ENCODE measurements at places on chromosomes 1 and 21. TPM values are rescaled to one million over a fixed set of nuclear protein-coding genes. Genes with fewer than 3 reads are reported as not detected.

RBM11 gene
- total RNA-seq, result not detected

TSEN15 gene
- 45.8 TPM for total RNA-seq

SYTL1 gene
- total RNA-seq, result not detected

ESPN gene
- 0.10 TPM for total RNA-seq

LRRC53 gene
- total RNA-seq, result not detected

ATF6 gene
- 19.9 TPM for total RNA-seq

SPATA6 gene
- 6.8 TPM for total RNA-seq

PIP5K1A gene
- 39.5 TPM for total RNA-seq

HUNK gene
- 0.48 TPM for total RNA-seq

FAM72D gene
- 7.3 TPM for total RNA-seq

GRCh38 chr1:173005196-173005864, 45.4 kb downstream of the TNFSF18 start:
- DNase-seq, result no peak

- no peak for DNase-seq
These were observed 54.2 kb downstream of the PBX1 start for GRCh38 chr1:164613176-164613575.

DNA sequence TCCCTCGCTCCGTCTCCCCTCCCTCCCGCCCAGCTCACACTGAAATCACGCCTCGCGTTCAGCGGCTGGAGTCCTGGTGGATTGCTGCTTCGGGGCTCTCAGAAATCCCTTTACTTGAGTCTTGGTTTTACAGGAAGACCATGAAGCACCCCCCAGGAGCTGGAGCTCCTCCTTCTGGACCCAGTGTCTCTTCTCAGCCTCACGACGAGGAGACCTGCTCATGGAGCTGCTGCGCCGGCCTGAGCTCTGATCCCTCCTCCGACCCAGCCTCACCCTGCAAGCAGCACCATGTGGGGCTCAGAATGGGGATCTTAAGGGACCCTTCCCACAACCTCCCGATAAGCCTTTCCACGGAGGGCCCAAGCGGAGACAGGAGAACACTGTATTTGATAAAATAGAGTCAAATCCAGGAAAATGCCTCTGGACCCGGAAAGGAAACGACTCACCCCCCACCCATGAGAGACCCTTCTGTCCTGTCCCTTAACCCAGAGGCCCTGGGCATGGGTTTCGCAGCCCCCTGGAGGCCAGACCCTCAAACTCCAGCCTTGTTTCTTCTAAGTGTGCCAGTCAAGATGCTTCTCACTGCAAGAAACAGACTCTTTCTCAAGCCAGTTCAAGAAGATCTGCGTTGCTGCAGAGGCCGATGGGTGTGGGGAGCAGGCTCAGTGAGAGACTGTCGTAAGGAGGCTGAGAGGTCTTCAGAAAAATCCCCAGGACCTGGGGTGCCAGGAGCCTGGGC, 26.1 kb downstream of the PDE9A start:
- no peak for DNase-seq

DNA sequence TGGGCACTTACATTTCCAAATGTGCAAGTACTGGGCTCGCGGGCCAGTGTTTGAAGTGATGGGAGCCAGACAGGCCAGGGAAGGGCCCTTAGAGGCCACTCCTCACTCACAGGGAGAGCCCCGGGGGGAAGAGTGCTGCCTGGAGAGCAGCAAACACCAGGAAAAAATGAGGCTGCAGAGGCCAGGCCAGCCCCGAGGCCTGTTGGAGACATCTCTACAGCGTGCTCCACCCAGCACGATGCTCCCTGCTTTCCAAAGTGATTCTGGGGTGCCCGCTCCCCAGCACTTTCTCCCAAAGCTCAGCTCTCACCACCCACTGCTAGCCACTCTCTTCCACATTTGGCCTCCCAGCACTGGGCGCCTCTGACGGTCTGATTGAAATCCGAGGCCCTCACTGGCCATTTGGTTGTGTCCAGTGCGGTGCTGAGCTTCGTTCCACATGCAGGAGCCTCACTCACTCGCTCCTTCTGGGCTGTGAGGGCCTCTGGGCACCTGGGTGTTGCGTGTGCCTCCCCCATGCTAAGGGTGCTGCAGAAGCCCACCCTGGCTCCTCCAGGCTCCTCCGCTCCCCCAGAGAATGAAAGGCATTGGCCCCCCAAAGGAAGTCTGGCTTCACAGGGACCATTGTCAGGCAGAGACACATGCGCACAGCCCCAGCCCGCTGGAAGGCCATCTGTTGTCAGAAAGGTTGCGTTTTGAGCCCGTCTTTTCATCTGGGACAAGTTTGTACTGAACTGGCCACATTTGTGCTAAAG, 385.4 kb upstream of the VAMP3 start:
- no peak for DNase-seq

- peak; percentile 35 for DNase-seq
These were observed 23.1 kb downstream of the DYRK3 start for GRCh38 chr1:206658264-206658980.

GRCh38 chr1:10767282-10767681, 29.2 kb downstream of the CASZ1 start:
- no peak for DNase-seq

GRCh38 chr1:206442101-206442500, 28.2 kb upstream of the IKBKE start:
- peak; percentile 75 for DNase-seq

DNA sequence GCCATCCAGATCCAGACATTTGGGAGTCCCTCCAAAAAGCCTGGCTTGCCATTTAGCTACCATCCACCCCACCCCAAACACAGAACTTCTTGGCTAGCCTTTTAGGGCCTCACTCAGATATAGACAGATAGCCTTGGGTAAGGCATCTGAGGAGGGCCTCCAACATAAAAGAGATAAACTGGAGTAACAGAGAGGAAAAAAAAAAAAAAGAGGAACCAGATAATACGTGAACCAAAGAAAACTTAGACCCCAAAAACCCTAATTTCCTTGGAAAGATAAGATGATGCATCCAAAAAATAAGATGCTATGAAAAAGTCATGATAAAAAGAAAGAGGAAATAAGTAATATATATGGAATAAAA, 19.8 kb upstream of the LSS start:
- DNase-seq, result no peak

DNA sequence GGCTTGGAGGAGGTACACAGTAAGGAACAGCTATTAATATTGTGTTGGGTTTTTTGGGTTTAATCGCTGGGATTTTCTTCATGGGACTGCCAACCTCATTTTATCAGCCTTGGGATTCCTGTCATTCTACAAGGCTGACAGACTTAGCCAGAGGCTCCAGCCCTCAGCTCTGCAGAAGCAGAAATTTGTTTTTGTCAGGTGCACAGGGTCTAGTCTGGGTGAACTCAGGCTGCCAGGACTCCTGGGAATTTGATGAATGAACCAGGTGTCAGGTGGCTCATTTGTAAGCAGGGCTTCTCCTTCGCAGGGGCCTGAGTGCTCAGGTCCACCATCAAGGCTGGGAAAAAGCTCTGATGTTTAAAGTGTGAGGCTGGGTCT, 11.5 kb upstream of the ZNF362 start:
- no peak for DNase-seq

GRCh38 chr1:216598448-216598847, 124.8 kb downstream of the ESRRG start:
- DNase-seq, result no peak

- no peak for DNase-seq
These were observed 18.1 kb upstream of the SHE start for GRCh38 chr1:154520333-154520732.

GRCh38 chr1:43495204-43495603, 35.5 kb upstream of the PTPRF start:
- no peak for DNase-seq

- no peak for DNase-seq
These were observed 6.6 kb downstream of the TXLNA start for GRCh38 chr1:32186077-32186476.

DNA sequence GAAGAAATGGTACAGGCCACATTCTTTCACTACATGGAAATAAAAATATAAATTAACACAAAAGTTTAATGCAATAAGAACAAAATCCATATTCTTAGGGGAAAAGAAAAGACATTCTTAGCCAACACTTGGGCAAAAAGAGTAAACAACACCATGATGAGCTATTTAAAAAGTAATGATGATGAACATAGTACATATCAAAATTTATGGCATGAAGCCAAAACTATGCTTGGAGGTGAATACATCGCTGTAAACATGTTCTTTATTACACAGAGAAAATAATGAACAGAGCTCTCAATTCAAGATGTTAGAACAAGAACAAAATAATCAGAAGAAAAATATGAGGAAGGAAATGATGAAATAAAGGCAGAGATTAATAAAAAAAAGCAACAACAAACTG, 158.2 kb downstream of the ZSCAN20 start:
- DNase-seq, result no peak

GRCh38 chr21:44399955-44400790, 46.8 kb downstream of the TRPM2 start:
- DNase-seq, result no peak

DNA sequence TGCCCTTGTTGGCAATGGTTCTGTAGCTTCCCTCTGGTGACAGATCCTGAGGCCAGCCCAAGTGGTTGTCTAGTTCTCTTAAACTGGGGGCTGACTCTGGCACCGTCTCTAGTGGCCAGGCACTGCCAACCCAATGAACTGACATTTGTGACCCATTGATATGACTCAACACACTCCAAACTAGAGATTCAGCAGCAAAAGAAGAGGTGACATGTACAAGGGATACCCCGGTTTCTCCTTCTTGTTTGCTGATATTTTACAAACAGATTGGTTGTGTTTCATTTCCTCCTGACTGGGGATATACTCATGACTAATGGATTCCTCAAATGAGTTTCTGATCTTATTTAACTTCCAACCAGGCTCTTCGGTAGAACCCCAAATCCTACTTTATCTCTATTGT, 65.9 kb upstream of the DNAJC6 start:
- DNase-seq, result no peak

- peak; percentile 35 for DNase-seq
These were observed 1.0 kb downstream of the NTMT2 start for GRCh38 chr1:170146720-170147263.

DNA sequence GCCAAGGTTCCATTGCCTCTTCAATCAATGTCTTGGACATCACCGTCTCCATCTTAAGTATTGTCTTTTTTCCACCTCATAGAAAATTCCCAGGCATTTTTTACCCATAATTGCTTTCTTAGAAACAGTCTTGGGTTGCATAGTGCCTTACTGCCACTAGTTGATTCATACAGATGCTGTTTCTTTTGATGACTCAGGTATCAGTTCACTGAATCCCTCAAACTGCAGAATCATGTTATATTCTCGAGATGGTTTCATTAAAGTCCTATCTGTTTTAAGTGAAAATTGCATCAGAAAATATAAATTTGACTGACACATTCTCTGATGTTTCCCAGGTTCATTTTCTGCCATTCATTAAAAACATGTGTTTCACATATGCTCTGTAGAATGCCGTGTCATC, 1489.1 kb downstream of the BRINP3 start:
- no peak for DNase-seq

- peak; percentile 67 for DNase-seq
These were observed 32.2 kb upstream of the AKT3 start for GRCh38 chr1:243882276-243882675.

DNA sequence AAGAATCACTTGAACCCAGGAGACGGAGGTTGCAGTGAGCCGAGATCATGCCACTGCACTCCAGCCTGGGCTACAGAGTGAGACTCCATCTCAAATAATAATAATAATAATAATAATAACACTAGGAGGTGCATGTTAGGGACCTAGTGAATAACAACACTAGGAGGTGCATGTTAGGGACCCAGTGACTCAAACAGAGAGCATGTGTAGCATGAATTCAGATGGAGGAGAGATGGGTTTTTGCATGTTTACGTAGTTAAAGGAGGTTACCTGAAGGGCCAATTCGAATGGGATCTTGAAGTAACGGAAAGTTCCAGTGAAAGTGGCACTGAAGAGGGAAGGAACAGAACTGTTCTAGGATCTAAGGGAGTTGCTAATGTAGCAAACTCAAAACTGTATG, 7.1 kb upstream of the KCNK1 start:
- DNase-seq, result no peak

GRCh38 chr1:232868793-232869491, 63.7 kb downstream of the MAP10 start:
- peak; percentile 100 for DNase-seq

DNA sequence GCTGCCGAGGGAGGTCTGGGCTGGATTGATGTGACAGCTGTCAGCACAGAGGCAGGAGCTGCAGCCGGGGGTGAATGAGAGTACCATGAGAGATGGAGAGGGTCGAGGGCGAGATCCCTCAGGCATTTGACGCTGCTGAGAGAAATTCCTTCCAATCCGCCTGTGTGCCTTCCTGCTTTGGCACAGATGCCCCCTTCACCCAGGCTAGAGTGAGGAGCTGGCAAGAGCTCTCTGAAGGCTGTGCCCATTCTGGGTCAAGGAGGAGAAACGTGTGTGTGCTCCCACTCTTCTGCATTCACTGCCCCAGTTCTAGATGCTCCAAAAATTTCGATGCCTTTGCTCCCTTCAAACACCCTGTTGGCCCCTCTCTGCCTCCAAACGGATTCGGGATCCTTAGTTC, 4.8 kb downstream of the ARTN start:
- no peak for DNase-seq

GRCh38 chr21:33682992-33683627, 40.8 kb downstream of the ITSN1 start:
- peak; percentile 85 for DNase-seq

GRCh38 chr1:203158960-203159665, 16.5 kb downstream of the MYBPH start:
- DNase-seq, result no peak

DNA sequence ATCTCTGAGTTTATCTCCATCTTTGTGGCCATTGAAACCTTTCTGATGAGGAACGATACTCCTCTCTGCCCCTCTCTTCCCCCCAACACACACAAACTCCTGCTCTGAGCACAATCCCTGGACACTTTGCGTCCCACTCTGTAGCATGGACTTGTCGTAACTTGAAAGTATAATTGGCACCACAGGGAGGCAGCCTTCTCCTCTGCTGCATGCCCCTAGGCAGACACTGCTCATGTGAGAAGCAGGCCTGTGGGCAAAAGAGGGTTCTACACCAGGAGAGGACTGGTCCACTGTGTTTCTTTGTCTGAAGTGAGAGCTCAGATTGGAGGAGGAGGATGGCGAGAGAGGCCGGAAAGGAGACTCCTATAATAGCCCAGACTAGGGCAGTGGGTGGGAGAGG, 3.8 kb upstream of the PARS2 start:
- no peak for DNase-seq

- DNase-seq, result no peak
These were observed 27.6 kb upstream of the PKP1 start for GRCh38 chr1:201255479-201256362.

DNA sequence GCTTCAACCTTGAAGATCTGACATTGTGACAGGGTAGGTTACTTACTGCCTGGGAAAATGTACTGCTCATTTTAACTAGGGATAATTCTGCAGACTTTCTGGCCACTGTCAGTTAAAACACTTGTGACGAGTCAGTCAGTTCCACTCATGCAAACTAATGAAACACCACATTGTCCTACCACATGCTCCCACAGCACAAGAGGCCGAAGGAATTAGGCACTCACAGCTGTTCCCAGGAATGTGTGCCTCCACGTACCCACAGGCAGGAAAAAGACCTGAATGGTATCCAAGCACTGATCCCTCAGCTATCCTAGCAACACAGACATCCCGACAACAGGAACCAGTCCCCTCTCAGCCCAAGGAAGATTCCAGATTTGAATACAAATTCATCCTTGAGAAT, 12.3 kb downstream of the BCAR3 start:
- DNase-seq, result peak; percentile 90
